ENCODE measurements at places on chromosomes 6 and 20.

DNA sequence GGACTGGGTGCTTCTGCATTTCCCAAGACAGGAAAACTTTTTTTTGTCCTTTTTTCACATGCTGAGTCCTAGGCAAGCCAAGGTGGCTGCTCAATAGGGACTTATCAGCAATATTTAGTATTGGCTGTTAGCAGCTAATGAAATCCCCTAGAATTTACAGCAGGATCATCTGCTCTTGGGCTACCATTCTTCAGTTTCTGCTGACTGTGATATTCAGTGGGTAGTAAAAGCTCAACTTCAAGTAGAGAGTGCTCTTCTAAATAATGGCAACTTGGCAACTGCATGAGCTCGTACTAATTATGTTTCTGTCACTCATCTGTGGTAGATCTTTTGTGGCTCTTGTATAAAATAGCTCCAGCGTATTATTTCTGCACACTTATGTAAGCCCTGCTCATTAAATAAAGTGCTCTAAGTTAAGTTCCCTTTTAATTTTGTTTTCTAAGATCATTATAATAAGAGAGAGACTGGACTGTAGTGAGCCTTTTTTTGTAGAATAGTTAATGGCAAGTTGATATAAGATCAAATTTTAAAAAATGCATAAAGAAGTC is 110.3 kb downstream of the SLC35F1 start:
- no peak for DNase-seq

DNA sequence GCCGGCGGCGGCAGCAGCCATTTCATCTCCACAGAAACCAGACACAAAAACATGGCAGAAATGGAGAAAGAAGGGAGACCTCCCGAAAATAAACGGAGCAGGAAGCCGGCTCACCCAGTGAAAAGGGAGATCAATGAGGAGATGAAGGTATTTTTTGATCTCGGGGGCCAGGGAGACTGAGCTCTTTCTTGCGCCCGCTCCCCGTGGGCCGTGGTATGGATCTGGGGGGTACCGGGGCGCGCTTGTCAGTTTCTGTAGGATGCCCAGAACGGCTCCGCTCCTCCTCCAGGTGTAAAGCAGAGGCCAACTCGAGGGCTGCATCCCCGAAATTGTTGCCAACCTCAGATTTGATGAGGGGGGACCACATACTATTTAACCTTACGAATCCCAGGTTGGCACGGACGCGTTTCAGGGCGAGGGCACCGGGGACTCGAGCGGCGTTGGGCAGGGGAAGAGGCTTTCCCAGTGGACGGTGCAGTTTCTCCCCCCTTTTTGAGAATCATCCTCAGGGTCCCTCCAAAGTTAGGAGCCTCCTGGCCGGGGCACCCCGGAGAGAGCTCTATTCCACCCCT is 735 bp downstream of the SOBP start:
- DNase-seq: no peak

DNA sequence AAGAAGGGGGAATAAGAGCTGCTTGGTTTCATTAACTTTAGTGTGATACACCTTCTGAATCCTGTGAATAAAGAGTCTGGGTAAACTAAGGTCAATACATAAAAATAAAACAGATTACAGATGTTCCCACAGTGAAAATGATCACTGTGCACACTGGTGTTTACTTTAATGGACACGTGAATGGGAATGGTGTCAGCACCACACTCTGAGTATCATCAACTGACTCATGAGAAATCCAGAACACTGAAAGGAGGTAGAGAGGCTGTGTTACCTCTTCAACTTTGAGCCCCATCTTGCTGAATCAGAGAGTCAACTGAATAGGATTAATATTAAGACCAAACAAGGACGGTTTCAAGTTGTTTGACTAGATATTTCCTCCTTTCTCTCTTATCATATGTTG is 75.0 kb downstream of the ELOVL4 start:
- no peak for DNase-seq

DNA sequence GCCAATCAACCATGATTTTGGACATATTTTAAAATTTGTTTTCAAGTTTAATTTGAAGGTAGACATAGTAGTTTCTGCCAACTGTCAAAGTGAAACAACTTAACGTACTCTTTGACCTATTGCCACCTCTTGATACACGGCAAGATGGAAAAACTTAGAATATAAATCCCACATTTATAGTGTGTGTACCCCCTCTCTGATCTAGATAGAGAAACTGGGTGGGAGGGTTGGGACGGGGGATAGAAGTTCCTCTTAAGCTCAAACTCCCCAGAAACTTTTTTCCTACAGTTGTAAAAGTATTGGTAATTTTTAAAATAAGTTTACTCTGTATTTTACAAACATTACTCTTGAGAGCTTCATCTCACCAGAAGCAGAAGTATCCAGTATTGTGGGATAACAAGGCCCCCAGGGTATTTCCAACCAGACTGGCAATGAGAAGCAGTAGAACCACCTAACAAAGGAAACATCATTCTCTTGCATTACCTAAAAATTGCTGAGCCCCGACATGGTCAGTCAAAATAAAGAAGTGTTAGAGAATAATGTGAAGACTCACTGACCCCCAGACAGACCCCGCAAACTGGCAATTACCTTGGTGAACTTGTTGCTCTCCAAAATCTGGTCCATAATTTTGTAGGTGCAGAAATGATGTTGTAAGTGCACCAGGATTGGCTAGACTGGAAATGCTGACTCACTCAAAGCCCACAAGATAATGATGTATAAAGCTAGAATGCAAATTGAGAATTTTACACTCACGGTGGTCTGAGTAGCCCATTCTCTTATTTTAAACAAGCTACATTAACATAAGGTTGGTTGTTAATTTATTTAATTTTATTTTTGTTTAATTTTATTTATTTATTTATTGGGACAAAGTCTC is 74.7 kb upstream of the TNFAIP3 start:
- no peak for DNase-seq
